ENCODE measurements at places on chromosomes 6 and 20. TPM values are rescaled to one million over a fixed set of nuclear protein-coding genes. Genes with fewer than 3 reads are reported as not detected.

DNA sequence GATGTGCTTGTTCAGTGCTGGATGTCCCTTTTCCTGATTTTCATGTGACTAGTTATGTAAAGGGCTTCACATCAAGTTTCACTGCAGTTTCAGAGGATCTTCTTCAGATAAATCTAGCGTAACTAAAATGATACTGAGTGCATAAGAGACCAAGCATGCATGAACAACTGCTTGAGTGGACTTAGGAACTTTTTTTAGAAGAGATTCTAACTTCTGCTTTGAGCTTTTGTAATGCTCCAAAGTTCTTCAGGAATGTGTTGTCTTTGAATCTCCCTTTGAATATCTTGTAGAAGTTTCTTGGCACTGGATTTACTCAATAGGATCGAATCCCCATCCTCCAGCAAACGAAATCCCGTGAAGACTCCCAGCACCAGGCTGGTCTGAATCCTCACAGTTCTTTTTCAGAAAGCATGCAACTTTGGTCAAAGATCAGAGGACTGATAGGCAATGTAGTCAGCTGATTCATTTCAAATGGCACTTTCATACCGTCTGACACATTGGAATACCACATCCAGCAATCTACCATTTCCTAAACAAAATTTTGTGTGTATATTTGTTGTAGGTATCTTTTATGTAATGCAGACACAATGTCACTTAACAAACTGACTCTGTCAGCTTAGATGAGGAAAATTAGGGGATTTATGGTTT is 33.2 kb downstream of the ENPP1 start:
- DNase-seq: no peak

Gene PGM3
- 57.0 TPM for total RNA-seq

DNA sequence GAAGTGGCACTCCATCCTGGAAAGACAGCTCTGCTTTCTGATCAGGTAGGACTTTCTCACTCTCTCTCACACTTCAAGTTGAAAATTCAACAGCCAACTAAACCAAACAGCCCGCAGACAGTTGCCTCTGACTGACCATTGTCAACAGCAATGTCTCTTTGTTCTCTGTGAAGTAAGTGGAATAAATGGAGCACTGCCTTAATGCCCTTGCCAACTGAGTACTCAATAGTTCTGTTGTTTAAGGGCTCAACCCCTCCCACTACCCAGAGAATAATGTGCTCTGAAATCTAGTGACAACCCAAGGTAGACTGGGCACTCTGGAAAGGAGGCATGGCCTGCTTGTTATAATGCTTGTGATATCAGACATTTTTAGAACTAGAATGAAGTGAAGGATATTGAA is 16.8 kb upstream of the BCLAF1 start:
- DNase-seq: no peak

- no peak for DNase-seq
These were observed 15.3 kb upstream of the TCF15 start for GRCh38 chr20:625360-625932.

DNA sequence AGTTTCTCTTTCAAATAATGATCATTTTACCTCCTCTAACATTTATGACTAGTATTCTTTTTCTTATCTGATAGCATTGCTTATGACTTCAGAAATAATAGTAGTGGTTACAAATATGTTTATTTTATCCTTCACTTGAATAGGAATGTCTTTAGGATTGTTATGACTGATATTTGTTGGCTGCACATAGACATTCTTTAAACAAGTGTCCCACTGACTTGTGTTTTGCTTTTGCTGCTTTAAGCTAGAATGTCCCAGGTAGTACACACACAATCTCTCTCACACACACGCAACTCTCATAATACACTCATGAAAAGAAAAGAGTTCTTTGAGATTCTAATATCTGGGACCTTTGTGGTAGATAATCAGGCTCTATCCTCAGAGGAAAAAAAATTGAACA is 21.6 kb downstream of the KIAA1586 start:
- no peak for DNase-seq

GRCh38 chr6:111474771-111475170 is 8.2 kb downstream of the REV3L start:
- DNase-seq: no peak

GRCh38 chr6:167477688-167478087 is 152.8 kb downstream of the TTLL2 start:
- no peak for DNase-seq

DNA sequence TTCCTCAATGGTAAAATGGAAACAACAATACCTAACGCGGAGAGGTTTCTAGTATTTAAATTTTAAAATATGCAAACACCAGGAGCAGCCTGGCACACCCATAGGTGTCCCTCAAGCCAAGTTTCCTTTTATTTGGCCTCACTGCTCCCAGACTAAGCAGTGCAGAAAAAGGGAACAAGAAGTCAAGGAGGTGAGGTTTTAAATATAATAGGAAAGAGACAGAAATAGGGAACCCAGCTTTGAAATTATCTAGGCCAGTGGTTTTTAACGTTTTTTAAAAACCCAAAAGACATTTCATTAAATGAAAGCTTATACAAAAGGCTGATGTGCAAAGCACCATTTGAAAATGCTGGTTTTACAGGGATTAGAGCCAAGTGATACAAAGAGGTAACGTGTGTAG is 109.6 kb downstream of the SLC22A3 start:
- DNase-seq: no peak

Gene SRSF3
- 372 TPM for total RNA-seq

- DNase-seq: peak; percentile 61
These were observed 855 bp upstream of the GFOD1 start for GRCh38 chr6:13488015-13488895.

- DNase-seq: no peak
These were observed 437.7 kb downstream of the ADGRB3 start for GRCh38 chr6:69072796-69073195.

GRCh38 chr6:21941926-21942325 is 348.4 kb downstream of the SOX4 start:
- no peak for DNase-seq

Gene GLP1R
- total RNA-seq: not detected

Gene SRF
- 37.6 TPM for total RNA-seq

GRCh38 chr20:61253264-61253639 is 1.2 kb downstream of the CDH4 start:
- DNase-seq: no peak

- no peak for DNase-seq
These were observed 245.1 kb downstream of the CDH4 start for GRCh38 chr20:61497029-61497627.

Gene TMEM14A
- total RNA-seq: 22.0 TPM

DNA sequence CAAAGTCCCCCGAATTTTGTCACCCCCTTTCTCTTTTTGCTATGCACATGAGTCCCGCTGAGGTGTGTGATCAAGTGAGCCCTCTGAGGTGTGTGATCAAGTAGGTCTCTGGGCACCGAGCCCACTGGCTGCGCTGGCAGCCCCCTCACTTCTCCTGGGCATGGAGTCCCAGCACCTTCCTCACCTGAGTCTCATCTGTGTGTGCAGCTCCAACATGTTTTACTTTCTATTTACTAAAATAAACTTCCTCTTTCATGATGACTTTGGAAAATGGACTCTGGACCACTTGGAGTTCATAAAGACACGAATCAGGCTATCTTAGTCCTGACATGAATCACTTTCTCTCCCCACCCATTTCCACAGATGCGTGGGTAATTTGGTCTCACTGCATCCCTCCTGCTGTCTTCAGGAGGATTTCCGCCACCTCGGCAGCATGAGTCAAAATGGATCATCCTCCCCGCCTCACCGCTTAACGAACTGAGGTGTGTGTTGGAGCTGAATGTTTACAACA is 39.8 kb downstream of the PRDM1 start:
- peak; percentile 49 for DNase-seq

Gene EFCAB8
- total RNA-seq: 0.11 TPM

DNA sequence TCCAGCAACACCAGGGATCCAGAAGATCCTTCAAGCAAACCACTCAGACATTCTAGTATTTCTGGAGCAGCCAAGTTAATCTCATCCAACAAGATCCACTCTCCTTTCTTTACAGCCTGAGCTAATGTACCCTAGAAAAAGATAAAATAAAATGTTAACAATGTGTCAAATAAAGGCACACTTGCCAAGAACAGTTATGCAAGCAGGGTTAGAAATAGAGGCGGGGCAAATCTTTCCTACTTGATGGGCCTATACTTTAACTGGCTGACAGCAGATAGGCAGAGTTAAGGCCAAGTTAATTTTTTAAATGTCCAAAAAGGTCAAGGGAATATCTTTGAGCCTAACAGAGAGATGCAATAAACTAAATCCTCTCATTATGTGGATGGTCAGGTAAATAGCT is 60.8 kb downstream of the MDN1 start:
- DNase-seq: no peak

Gene ADGB
- total RNA-seq: 0.57 TPM

GRCh38 chr6:4804095-4804494 is 27.9 kb downstream of the CDYL start:
- DNase-seq: peak; percentile 61

Gene KCNQ2
- total RNA-seq: 0.19 TPM

DNA sequence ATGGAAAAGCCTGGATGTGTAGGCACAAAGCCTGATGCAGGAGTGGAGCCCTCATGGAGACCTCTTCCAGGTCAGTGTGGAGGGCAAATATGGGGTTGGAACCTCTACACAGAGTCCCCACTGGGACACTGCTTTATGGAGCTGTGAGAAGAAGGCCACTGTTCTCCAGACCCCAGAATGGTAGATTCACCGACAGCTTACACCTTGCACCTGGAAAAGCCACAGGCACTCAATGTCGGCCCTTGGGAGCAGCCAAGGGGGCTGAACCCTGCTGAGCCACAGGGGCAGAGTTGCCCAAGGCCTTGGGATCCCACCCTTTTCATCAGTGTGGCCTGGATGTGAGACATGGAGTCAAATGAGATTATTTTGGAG is 24.9 kb downstream of the NCR2 start:
- DNase-seq: no peak

- DNase-seq: no peak
These were observed 10.4 kb upstream of the TDRD6 start for GRCh38 chr6:46677314-46677654.

DNA sequence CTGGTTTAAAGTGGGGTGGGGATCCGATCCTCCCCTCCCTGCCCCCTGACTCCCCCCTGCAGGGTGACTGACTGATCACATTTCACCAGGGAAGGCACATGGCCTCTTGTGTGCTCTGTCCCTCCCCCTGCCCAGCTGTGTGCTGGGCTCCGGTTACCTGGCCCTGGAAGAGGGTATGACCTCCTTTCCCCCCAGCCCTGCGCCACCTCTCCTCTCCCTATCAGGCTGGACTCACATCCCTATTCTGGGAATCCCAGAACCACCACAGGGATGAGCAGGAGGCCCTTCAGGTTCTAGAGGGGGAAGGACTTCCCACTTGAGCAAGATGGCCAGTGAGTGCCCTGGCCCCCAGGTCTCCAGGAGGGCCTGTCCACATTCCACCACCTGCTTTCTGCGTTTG is 2.1 kb upstream of the IP6K3 start:
- no peak for DNase-seq

Gene TRIM10
- 3.8 TPM for total RNA-seq

Gene TRAPPC3L
- total RNA-seq: not detected

Gene RMND1
- 20.3 TPM for total RNA-seq

Gene SLC4A11
- 2.6 TPM for total RNA-seq

- no peak for DNase-seq
These were observed 11.0 kb downstream of the RTN4IP1 start for GRCh38 chr6:106618324-106618723.

DNA sequence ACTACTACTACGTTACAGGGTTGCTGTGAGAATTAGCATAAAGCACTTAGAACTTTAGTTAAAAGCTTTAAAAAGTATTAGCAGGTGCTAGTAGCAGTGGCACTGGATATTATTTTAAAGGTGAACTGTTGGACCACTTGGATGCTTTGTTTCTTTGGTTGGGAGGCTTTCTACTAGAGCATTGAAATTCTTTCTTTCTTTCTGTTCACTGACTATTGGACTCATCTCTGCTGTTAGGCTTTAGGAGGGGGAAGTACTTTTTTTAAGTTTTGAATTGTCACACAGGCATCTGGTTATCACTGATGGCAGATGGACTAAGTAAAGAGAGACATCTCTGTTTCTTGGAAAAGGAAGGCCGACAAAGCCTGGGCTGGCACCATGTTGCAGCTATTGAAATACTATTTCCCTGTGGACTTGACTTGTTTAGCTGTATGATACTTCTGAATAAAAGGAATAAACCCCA is 4.8 kb downstream of the TBPL1 start:
- DNase-seq: no peak

Gene C6orf118
- not detected for total RNA-seq

DNA sequence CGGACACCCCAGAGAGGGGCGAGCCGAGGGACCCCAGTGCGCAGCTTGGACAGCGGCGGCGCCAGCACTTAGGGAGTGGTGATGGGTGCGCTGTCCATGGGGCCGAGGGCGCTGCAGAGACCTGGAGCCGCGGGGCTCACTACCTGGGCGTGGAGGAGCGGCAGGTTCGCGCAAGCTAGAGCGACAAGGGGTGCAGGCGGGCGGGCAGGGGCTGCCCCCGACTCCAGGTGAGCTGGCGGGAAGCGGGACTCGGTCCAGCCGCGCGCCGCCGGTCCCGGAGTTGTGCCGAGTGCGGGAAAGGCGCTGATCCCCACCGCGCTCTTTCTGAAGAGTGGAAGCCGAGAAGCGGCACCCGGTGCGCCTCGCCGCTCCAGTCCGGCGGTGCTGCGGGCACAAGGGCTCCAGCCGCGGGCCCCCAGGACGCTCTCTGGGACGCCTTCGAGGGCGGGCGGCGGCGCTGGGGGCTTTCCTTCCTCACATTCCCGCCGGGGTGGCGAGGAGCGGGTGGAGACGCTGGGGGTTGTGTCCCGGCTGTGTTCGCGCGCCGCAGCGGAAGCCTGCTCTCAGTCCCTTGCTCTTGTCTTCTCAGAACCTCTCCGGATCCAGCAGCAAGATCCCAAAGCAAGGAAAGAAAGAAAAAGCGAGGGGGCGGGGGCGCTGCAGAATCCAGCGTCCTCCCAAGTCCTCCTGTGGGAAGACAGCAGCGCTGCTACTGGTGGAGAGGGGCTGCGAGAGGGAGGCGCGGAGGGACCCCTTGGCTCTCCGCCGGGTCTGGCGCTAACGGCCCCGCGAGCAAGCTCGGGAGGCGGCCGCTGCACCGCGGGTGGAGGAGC is at the start of gene B3GAT2:
TSS of gene B3GAT2 (minus strand) at position 610 of the 833 bp plus-strand sequence. CDS start 631 bp downstream, outside the sequence.
- DNase-seq: no peak

Gene STX7
- 52.8 TPM for total RNA-seq

DNA sequence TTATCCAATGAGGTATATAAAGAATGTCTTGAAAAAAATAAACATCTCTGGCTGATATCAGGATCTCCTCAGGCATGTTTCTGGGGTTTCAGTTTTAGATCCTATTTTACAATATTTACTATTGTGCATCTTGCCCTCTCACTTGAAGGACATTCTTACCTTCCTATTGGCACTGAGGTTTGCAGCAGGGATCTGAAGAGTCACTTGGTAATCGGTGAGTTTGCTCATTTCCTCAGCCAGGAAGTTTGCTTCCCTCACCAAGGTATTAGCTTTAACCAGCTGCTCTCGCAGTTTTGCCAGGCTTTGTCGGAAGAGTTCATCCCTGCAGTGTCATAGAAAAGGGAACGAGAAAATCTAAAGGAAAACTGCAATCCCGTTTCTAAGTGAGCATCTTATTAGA is 101.9 kb upstream of the NUP153 start:
- no peak for DNase-seq

- DNase-seq: no peak
These were observed 54.9 kb upstream of the TULP4 start for GRCh38 chr6:158257425-158257759.

Measured in colonic mucosa (tissue), 4 donors.